LoVo (cell line): ENCODE measurements at places on chromosomes 16 and 17.

- DNase-seq = no peak
Measured at GRCh38 chr17:49456183-49456965, 38.7 kb upstream of the NGFR start.

GRCh38 chr16:71746442-71747046, 22.0 kb upstream of the PHLPP2 start:
- peak; percentile 46 for DNase-seq

GRCh38 chr16:88971371-88972097, 5.5 kb downstream of the CBFA2T3 start:
- no peak for DNase-seq

GRCh38 chr17:34852614-34853013, 108.6 kb downstream of the CCT6B start:
- no peak for DNase-seq

DNA sequence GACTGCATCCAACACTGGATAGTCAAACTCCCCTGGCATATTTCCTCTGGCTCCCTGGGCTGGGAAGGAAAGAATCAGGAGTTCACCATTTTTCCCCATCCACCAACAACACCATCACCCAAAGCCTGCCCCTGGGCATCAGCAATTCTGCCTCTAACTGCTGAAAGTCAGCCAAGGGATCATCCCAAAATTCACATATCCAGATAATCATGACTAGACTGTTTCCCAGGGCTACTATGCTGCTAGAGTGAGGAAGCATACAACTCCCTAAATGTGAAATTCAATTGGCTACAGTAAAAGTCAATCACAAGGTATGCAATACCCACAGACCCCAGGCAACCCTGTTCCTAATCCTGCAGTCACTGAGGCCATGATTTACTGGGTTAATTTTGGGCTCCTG, 230.6 kb downstream of the C16orf95 start:
- no peak for DNase-seq

DNA sequence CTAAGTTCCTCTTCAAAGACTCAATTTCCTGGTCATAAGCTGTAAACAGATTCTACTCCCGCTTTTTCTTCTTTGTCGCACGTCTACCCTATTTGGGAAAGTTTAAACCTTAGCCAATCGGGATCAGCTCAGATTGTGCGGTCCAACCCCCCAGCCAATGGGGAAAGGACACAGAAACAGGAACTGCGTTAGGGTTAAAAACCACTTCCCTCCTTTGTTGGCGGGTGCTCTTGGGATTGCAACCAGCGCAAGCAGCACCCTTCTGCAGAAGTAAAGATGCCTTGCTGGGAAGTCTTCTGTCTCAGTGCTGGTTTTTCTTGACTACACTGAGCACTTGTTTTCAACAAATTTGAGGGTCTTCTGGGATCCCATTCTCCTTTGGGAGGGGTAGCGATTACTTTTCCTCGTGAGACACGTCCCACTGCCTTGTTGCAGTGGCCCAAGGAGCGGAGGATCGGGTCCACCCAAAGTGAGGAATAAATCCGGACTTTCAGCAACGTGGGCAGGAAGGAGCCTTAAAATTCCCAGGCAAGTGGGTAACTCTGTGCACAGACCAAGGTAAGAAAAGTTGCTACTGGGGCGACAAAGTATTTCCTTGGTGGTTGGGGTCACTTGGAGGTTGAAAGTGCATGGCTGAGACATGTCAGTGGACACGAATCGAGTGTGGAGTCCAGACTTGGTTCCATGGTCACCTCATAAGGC, 1.0 kb upstream of the YPEL3 start:
- DNase-seq = no peak

DNA sequence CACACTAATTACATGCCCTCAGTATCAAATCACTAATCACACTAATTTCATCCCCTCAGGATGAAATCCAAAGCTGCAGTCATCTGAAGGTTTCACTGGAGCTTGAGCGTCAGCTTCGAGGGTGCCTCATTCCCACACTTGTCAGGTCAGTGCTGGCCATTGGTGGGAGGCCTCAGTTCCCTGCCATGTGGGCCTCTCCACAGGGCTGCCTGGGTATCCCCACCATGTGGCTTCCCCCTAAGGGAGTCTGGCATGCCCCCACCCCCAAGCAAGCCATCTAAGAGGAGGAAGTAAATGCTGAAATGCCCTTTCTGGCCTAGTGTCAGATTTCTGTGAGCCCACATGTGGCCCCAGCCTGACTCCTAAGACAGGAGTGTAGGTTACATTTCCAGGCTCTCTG, 78.6 kb upstream of the CDH5 start:
- DNase-seq = no peak

GRCh38 chr16:48081656-48082055, 74.1 kb downstream of the ABCC12 start:
- DNase-seq = no peak

- no peak for DNase-seq
Measured at GRCh38 chr16:78638371-78638770, 538.9 kb downstream of the WWOX start.

DNA sequence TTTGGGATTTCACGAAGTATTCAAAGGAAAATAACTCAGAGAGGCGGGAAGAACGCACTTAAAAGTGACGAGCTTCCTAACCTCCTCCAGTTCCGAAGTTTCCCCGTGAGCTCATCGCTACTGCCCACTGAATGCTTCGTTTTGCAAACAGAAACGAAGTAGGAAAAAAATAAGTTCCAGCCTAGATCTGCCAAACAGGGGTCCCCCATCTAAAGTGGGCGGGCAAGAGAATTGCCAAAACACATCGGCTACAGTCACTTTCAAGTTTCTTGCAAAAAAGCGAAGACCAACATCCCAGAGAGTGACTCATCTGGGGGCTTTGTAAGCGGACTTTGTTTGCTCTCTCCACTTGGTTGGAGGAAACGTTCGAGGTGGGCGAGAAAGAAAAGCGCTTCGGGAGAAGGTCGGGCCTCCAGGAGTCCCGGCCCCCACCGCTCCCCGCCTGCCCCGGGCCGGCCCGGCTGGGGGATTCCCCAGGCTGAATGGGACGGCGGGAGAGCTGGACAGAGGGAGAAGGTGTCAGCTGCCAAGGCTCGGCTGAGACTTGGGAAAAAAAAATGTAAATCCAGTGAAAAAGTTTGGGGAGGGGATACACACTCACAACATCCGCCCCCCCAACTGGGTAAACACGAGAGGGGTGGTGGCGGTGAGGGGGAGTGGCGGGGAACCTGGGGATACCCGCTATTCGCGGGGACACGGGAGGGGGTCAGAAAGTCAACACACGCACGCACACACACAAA, 1.0 kb downstream of the VEZF1 start:
- DNase-seq = no peak

DNA sequence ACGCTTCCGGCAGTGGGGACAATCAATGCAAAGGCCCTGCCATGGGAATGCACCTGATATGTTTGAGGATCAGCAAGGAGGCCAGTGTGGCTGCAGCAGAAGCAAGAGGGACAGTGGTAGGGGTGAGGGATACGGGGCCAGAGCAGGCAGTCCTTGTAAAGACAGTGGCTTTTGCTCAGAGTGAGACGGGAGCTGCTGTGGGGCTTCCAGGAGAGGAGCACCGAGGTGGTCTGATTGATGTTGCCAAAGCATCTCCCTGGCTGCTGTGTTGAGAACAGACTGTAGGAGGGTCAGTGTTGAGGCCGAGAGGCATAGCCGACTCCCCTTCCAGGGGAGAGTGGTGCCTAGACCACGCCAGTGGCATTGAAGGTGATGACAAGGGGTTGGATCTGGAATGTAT, 11.4 kb upstream of the SPNS2 start:
- DNase-seq = no peak

DNA sequence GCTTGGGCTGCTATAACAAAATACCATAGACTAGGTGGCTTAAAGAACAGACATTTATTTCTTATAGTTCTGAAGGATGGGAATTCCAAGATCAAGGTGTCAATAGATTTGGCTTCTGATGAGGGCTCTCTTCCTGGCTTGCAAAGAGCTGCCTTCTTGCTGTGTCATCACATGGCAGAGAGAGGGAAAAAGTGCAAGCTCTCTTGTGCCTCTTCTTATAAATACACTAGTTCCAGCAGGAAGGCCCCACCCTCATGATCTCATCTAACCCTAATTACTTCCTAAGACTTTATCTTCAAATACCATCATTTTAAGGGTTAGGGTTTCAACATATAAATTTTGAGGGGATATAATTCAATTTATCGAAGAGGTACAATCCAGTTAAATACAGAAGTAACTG, 30.6 kb downstream of the ABCA9 start:
- DNase-seq = no peak

GRCh38 chr17:68290955-68291835, at the start of the genes ARSG and SLC16A6:
Gene ARSG, plus strand, starts transcription at chr17:68291495. Its CDS starts 15,999 bp downstream, at chr17:68307494.
Gene SLC16A6, minus strand, starts transcription at chr17:68291127. Its CDS starts 12,807 bp downstream, at chr17:68278320.
- DNase-seq = peak; percentile 70

DNA sequence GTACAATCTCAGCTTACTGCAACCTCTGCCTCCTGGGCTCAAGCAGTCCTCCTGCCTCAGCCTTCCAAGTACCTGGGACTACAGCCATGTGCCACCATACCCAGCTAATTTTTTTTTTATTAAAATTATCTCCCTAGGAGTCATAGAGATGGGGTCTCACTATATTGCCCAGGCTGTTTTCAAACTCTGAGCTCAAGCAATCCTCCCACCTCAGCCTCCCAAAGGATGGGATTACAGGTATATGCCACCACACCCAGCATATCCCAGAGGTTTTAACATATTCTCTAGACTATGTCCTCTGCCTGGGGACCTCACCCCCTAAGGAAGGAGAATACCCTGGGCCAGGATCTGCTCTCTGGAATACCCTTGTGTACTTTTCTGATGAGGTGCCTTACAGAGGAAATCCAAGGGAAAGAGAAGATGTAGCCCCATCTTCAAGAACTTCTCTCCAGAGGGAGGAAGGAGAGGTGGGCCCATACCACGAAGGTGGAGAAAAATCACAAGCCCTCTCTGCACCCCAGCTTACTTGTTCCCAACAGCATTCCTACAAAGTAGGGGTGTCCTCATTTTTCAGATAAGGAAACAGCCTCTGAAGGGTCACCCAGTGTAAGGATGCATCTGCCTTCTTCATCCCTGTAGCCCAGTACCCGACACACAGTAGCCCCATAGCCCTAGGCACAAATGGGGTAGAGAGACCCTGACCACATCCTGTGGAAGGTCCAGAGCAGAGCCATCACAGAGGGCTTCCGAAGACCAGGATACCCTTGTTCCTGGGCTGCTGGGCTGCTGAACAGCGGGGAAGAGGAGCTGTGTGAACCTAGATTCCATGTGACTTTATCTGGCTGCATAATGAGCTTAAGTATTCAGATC, 151.6 kb downstream of the SOCS1 start:
- no peak for DNase-seq

DNA sequence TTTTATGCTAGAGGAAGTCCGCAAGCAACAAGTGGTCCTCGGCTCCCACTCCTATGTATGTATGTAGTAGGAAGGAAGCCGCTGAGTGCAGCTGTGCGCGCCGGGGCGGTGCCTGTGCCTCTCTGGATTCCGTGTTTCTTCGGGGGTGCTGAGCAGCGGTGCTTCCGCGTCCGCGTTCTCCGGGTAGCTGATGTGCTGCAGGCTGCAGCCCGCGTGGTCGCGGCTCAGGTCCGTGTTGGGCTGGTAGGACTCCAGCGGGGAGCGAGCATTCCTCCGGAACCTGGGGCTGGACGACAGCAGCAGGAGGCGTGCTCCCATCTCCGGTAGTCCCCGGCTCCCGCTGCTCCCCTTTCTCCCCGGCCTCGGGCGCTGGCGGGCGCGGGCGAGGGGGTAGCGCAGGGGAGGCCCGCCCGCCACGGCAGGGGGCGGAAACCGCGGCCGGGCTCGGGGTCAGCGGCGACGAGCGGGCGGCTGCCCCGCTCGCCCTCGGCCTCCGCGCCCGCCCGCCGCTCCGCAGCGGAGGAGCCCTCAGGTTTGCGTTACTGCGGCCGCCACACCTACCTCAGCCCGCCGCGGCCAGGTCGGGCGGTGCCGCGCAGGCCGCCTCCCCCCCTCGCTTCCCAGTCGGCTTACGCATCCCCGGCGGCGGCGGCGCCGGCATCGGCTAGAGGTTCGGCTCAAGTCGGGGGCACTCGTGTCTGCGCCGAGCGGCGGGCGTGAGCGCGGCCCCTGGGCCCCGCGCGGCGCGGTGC, 487 bp downstream of the C17orf67 start:
- peak; percentile 18 for DNase-seq

DNA sequence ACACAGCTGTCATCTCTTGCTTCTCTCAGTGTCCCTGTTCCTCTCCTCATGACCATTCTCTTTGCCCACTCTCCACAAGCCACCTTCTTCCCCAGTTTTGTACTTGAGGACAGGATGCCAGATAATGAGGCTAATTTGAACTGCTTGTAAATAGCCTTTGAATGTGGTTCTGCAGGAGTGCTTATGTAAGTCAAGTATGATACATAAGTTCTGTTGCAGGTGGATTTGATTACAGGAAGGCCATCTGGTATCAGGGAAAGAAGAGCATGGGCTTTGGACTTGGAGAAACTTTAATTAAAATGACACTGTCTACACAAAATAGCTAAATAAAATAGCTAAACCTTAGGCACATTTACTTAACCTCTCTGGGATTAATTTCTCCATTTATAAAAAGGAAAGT, 120.2 kb upstream of the HLF start:
- DNase-seq = no peak

DNA sequence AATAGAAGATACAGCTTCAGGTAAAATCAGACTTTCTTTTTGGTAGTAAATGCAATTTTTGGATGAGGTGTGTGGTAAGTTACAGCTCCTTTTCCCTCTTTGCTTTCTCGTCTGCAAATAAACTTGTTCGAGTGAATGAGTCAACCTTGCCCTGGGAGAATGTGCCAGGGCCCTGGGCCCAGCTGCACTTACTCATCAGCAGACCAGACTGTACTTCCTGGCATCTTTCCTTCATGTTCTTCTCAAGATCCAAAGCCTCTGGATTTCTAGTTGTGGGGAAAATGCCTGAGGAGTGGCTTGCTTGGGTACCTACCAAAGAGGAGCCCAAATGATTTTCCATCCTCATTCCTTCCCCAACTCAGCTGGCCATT, 5.4 kb upstream of the G6PC1 start:
- peak; percentile 19 for DNase-seq
